IMR-90 (cell line): ENCODE measurements at places on chromosomes 6 and 20. TPM values are rescaled to one million over a fixed set of nuclear protein-coding genes. Genes with fewer than 3 reads are reported as not detected.

The SLC16A10 gene
- polyA plus RNA-seq = not detected in 2 replicates

- DNase-seq = no peak
Measured at GRCh38 chr6:81906709-81907204, 154.3 kb upstream of the TENT5A start.

DNA sequence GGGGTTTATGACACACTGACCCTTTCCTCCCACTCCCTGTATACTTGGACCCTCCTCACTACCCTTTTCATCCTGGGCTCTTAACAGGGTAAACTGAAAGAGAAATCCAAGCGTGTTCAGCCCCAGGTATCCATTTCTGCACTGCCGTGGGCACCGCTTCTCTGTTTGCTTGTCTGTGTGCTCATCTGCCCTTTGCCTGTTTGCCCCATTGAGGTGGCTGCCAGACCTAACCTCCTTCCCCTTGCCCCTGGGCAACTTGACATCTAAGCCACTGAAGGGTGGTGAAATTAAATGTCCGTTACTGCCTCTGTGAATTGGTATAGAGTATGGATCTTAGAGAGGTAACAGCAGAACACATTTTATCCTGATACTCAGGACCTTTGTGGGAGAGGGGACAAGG is 38.7 kb downstream of the ACSS2 start:
- DNase-seq = no peak

DNA sequence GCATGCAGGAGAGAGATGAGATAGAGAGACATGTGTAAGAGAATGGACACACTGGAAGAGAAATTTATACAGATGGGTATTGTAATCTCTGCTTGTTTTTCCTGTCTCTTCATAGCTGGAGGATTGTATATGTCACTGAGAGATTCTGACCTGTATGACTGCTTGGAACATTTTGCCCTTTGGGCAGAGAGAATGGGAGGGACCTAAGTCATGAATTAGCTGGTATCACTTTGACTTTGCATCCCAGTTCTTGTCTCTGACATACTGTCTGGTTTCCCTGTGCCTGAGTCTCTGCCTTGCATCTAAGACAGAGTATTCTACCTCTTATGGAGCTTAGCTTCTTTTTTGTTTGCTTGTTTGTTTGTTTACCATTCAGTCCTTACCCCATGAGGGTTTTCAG is 37.0 kb upstream of the ASCC3 start:
- no peak for DNase-seq

- DNase-seq = peak; percentile 89
Measured at GRCh38 chr20:10565191-10565921, 108.4 kb downstream of the JAG1 start.

GRCh38 chr6:46170357-46171289 is at the start of gene ENPP5:
Gene ENPP5 (minus strand): TSS chr6:46170980. CDS start chr6:46168262, 2,718 bp downstream.
- no peak for DNase-seq

GRCh38 chr6:168496139-168496996 is 55.4 kb downstream of the SMOC2 start:
- DNase-seq = no peak

GRCh38 chr6:39362487-39362865 is 40.0 kb upstream of the KCNK16 start:
- no peak for DNase-seq

- DNase-seq = no peak
Measured at GRCh38 chr20:31819083-31819784, at the start of gene MYLK2. Gene MYLK2 (plus strand): TSS chr20:31819356. CDS start chr20:31819581, 225 bp downstream.

- DNase-seq = no peak
Measured at GRCh38 chr6:84774985-84775284, 10.5 kb upstream of the TBX18 start.

DNA sequence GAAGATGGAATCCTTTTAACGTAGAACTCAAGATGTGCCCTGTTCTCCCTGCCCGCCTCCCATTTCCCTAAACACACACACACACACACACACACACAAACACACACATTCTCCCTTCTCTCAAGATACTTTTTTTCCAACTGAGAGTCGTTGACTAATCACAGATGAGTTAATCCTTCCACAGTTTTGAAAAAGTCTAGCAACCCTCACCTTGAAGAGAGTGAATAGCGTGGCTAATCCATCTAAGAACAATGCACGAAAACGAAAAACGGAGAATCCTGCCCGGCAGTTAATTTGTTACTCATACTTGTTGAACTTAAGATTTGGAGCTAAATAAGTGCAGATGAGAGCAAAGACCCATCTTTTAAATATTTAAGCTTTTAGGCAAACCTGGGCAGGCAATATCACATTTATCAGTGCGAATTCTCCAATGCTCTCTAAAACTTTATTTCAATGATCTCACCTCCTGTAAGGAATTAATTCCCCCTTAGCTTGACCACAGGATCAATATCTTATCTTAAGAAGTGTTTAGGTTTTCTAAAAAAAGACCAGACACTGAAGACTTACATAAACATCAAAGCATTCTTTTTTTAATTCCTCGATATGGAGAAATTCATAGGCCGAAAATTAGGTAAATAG is 1.1 kb downstream of the AGPAT4 start:
- DNase-seq = peak; percentile 59

GRCh38 chr6:167122827-167123657 is at the start of gene CCR6:
Gene CCR6 (plus strand): TSS chr6:167123096. CDS start chr6:167136135, 13,039 bp downstream.
- no peak for DNase-seq

DNA sequence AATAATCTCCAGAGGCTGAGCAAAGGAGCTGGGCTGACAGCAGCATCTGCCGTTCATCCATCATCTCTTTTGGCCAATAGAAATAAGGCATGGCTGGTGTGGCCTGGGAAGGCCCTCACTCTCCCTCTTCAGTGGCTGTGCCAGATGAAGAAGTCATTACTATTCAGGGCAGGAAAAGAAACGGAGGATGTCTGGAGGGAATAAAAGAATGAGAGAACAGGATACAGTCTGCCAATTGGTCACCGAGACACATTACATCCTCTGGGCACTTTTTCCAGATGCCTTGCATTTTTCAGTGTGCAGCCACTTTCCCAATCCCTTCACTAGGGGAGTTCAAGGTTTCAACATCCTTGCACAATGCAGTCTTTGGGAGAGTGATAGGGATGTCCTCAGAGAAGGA is 32.2 kb upstream of the VGLL2 start:
- DNase-seq = no peak

DNA sequence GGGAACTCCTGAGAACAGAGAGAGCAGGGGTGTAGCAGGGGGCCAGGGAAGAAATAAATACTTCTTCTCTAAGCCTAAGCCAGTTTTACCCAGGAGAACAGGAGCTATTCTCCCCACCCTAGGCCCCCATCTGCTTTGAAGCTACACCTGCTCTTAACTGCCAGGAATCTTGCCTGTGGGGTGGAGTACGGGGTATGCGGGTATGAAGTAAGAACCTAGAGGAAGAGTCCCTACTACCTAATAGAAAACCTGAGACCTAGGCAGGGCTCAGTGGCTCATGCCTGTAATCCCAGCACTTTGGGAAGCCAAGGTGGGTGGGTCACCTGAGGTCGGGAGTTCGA is 1.5 kb downstream of the SLC29A1 start:
- DNase-seq = no peak

DNA sequence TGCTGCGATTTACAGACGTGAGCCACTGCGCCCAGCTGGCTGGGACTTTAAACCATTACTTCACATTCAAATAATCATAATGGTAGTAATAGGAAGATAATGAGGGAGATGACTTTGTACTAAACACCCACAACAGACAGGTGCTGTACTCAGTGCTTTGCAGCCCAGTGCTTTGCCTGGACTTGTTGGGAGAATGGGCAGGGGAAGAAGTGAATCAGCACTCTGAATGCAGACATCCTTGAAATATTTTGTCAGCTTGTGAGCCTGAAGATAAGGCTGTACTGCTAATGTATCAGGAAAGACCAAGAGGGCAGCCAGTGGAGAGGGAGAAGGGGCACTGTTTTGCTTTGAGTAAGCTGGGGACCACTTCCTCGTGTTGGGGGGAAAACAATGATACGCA is 17.4 kb downstream of the NKX2-2 start:
- no peak for DNase-seq

DNA sequence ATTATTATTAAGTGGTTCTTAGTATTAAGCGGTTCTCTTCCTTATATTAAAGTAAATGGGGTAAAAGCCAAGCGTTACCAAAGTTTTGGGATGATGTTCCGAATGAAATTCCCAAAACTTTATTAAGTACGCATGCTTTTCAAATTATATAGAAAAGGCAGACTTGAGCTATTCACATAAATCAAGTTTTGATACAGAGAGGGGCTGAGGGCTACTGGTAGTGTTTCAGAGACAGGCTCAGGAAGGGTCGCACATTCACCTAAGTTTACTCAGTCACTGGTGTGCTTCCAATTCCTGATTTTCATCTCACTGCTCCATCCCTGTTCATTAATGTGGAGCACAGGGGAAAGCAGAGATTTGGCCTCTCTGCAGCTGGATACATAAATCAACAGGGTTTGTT is 652.2 kb downstream of the QKI start:
- no peak for DNase-seq

The CCN6 gene
- not detected in 2 replicates for polyA plus RNA-seq

The FABP7 gene
- not detected in 2 replicates for polyA plus RNA-seq

DNA sequence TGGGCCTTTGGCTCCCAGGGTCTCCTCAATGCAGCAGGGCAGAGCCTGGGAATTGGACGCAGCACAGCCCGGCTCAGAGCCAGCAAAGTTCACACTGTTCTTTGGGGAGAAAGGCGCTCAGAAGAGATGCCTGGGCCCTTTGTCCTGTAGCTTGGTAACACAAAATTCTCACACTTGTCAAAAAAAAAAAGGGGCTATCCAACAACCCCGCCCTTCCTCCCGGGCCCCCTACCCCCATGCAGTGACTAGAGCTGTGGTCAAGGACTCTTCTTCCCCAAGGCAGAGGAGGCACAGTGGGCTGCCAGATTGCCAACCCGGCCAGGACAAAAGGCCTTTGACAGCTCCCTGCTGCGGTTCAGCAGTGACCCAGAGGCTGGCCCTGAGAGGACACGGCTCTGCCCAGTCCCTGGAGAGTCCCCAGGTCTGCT is 2.0 kb downstream of the NKAIN4 start:
- no peak for DNase-seq

DNA sequence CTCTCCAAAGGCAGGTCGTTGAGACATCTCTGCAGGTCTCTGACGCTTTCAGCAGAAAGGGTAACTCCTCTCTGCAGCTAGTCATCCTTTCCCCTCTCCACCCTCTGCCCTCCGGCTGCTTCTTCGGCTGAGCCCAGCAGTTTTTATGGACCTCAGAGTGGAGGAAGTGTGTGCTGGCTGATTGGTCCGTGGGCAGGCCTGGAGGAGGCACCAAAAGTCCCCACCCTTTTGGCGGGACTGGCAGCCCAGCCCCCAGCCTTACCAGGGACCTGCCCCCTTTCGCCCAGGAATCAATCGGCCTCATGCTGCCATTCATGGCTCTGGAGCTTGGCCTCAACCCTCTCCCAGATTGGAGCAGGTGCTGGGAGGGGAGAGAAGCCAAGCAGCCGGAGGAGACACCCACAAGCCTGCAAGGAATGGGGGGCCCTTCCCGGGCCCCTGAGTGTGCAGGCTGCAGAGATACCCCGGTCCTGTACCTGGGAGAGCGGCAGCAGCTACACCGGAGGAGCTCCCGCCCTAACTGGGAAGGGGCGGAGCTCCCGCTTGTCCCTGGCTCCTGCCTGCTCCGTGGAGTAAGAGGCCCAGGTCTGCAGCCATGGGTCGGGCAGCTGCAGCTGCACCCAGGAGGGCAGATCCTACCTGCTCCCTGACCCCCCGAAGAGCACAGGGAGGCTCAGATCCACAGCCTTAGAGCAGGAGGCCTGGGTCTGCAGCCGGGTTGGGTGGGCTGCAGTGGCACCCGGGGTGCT is 170.3 kb upstream of the SOX4 start:
- DNase-seq = no peak

GRCh38 chr20:32702706-32703425 is 29.1 kb upstream of the C20orf203 start:
- DNase-seq = no peak

- no peak for DNase-seq
Measured at GRCh38 chr6:30163918-30164654, 740 bp downstream of the TRIM15 start.

DNA sequence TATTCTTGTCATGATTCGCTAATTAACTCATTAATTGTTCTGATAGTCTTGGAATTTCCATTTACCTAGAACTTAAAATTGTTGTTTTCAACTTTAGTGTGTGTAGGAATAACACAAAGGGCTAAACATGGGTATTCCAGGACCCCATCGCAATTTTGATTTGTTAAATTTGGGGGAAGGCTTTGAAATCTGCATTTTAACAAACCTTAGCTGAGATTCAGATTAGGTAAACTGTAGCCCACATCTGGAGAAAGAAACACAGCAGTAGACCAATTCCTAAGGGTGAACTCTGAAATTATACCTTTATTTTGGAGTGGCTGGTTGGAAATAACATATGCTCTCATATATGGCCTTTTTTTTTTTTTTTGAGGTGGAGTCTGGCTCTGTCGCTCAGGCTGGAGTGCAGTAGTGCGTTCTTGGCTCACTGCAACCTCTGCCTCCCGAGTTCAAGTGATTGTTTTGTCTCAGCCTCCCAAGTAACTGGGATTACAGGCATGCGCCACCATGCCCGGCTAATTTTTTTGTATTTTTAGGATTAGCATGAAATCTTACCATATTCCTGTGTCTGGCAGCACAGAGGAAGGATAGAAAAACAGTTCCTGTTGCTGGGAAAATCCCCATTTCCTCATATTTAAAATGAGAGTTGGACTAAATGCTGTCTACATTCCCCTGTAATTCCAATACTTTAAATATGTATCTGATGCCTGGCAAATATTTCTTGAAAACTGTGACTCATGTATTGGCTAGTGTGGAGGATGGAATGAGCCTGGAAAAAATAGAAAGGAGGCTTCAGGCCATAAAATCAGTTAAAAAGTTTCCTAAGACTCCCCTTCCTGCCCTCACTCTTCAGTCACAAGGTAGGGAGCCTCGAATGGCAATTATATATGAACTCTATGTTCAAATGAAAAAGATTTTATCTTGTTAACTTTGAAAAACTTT is 96.7 kb upstream of the FAM184A start:
- peak; percentile 57 for DNase-seq

DNA sequence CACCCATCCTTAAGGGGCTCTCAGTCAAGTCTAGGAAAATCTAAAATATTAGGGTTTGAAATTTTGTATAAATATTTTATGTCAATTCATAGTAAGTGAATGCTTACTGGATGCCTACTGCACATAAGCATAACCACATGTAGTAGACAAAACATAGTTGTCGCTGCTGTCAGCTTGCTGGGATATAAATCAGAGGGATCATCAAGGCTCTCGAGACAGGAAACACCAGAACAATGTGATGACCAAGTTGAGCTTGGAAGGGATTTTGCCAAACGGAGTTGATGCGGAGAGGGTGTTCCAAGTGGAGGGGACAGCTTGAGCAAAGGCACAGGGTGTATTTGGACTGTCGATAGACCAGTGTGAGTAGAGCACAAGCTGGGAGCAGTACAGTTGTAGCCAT is 105.8 kb upstream of the SUPT3H start:
- peak; percentile 38 for DNase-seq

The SMLR1 gene
- not detected in 2 replicates for polyA plus RNA-seq

- DNase-seq = no peak
Measured at GRCh38 chr20:57998981-57999464, 229.4 kb downstream of the ANKRD60 start.

The CST2 gene
- polyA plus RNA-seq = not detected in 2 replicates

DNA sequence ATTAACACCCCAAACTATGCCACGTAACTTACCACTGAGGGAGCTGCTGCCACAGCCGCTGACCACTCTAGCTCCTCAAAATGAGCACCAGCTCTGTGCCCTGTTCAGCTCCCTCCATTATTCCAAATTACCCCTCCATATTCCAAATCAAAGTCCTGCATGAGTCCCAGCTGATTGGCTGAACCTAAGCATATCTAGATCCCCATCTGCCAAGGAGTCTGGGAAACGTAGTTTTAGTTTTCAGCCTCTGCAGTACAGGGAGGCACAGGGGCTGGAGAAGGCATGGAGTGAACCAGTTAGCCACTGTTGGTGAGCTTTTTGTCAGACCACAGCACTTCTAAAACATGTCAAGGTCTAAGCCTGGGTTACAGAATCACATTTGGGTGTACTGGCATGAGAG is 15.9 kb downstream of the UNC5CL start:
- DNase-seq = no peak
